ENCODE measurements at places on chromosomes 12 and 14.

GRCh38 chr12:94184995-94185719 is 36.8 kb downstream of the PLXNC1 start:
- no peak for DNase-seq

GRCh38 chr12:119772431-119772830 is 104.5 kb downstream of the PRKAB1 start:
- DNase-seq = no peak

- no peak for DNase-seq
These were observed 33.5 kb downstream of the SMCO2 start for GRCh38 chr12:27480016-27480415.

DNA sequence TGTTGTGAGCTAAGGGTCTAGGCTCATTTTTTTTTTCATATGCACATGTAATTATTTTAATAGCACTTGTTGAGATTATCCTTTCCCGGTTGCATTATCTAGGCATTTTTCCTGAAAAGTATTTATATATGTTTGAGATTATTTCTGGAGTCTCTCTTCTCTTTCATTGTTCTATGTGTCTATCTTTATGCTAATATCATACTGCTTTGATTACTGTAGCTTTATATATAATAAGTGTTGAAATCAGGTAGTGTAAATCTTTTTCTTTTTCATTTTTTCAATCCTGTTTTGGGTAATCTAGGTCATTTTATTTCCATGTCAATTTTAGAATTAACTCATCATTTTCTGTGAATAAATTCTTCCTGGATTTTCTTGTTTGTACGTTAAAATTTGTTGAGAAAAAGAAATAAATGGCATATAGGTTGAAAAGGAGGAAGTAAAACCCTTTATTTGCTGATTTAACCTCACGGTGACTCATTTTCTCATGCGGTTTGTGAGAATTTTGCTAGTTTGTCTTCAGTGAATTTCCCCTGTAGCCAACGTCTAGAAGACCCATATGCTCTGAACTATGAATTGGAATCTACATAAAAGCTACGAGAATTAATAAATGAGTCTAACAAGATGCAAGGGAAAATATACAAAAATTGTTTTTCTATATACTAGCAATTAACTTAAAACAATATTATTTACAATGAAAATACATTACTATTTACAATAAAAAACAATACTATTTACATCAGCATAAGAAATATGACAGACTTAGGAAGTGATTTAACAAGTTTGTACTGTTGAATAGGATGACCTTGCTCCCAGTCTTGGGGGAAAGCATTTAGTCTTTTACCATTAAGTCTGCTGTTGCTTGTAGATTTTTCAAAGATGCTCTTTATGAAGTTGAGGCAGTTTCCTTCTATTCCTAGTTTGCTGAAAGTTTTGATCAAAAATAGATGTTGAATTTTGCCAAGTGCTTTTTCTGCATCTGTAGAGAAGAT is 105.0 kb downstream of the SNAPC1 start:
- no peak for DNase-seq

DNA sequence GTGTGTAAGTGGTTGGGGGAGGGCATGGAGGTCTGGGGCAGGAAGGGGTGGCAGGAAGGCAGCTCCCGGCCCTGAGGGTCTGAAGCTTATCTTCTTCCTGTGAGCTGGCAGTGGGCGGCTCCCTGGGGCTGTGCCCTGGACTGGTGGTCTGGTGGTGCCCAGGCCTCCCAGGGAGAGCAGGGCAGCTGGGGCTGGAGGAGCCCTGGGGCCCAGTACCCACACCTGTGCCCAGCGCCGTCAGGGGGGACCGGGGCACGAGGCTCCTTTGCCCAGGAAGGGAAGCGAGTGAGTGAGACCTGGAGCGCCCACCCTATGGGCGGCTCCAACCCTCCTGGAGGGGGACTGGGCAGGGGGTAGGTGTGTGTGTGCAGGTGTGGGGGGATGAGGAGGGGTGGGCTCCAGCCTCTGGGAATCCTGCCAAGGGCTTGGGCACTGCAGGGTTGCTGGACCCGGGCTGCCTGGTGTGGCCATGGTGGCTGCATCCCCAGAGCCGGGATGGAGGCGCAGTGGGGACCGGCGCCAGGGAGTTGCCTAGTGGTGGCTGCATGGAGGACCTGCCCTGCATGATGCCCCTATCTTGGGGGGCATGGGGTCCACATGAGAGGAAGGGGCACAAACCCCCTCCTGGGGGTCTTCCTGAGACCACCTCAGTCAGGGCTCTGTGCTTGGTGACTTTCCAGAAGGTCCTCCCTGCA is 353.6 kb downstream of the TMEM121 start:
- DNase-seq = no peak

GRCh38 chr14:64772397-64772950 is 68.2 kb downstream of the PLEKHG3 start:
- no peak for DNase-seq

DNA sequence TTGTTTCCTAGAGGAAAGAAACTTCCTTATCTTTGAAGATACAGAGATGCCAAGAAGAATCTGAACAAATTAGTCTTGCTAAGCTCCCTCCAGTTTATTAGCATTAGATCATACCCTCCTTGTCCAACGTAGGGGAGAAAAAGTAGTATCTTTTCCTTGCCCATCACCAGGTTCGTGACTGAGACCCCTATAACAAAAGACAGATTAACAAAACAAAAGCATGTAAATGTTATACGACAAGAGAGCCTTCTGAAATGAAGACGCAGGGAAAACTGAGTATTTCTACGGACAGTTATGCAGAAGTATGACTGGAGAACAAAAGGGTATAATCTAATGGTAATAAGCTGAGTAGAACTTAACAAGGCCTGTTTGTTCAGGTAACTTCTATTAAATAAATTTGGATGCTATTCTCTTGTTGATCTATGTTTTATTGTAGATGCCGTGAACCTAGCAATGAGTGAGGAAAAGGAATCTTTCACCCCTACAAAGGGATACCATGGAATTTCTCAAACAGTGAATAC is 2.9 kb upstream of the CLEC7A start:
- DNase-seq = no peak

DNA sequence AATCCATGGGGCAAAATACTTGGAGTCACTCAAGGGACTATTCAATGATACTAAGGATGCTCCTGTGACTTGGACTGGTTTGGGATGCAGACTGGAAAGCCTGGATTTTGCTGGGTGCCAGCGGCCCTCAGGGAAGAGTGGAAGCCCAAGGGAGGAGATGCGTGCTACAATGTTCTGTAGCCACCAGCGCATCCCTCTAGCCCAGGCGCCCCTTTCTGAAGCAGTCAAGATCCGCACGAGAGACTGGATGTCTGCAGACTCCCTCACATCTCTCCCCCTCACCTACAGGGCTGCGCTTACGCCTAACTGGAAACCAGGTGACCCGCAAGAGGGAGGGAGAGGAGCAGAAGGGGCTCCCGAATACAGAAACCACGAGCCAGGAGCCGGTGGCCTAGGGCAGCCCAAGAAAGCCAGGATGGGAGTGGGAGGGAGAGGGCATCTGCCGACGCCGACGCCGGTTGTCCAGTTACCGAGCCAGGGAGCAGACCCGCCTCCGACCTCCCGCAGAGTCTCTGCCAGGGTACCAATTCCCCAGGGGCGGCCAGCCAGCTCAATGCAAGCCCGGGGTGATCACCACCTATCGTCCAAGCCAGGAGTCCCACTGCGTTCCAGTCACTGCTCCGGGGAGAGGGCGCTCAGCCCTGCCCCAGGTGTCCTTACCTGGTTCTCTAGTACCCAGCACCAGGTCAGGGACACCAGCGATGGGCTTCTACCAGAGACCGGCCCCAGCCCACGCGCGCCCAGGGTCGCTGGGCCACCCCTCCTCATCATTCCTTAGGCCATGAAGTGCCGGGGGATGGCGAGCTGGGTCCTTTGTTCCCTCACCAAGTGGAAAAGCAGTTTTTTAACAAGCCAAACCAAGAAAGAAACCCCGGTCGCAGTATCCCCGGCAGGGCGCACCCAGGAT is 1.2 kb downstream of the NTN4 start:
- DNase-seq = no peak

GRCh38 chr12:104672501-104673265 is 215.9 kb downstream of the CHST11 start:
- no peak for DNase-seq

DNA sequence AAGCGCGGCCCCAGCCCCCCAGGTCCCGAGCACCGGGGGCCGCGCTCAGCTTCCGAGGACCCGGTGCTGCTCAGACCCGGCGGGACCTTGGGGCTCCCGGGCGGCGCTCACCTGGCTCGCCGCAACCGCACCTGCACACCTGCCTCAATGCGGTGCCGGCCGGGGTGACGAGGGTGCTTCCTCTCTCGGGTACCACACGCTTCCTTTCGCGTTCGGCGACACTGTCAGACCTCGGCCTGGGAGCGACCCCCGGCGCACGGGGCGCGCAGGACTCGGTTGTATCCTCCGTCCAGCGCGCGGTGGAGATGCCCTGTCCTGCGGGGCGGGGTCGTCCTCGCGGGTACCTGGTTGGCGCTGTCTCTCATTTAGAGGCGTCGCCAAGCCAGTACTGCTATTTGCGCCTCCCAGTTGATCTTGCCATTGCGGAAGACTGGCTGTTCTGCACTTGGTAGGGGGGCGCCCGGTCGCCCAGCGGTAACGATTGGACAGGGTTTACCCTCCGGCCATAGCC is 718 bp downstream of the PACS2 start:
- peak; percentile 20 for DNase-seq

- DNase-seq = no peak
These were observed 100.2 kb upstream of the ALX1 start for GRCh38 chr12:85179680-85180270.

DNA sequence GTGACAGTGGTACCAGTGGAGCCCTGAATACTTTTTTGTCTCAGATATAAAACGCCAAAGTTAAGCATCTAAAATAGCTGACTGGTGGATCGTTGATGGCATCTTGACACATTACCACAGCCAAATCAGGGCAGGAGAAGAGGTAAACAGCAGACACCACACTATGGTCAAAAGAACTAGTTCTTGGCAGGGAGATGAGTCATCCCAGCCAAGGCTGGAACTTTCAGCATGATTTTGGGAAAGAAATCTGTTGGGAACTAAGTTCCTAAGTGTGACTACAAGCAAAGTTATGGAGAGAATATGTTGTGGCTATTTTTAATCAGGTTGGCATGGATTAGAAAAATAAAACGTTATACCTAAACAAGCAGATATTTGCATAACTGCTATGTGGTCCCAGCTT is 36.9 kb downstream of the LGR5 start:
- no peak for DNase-seq

DNA sequence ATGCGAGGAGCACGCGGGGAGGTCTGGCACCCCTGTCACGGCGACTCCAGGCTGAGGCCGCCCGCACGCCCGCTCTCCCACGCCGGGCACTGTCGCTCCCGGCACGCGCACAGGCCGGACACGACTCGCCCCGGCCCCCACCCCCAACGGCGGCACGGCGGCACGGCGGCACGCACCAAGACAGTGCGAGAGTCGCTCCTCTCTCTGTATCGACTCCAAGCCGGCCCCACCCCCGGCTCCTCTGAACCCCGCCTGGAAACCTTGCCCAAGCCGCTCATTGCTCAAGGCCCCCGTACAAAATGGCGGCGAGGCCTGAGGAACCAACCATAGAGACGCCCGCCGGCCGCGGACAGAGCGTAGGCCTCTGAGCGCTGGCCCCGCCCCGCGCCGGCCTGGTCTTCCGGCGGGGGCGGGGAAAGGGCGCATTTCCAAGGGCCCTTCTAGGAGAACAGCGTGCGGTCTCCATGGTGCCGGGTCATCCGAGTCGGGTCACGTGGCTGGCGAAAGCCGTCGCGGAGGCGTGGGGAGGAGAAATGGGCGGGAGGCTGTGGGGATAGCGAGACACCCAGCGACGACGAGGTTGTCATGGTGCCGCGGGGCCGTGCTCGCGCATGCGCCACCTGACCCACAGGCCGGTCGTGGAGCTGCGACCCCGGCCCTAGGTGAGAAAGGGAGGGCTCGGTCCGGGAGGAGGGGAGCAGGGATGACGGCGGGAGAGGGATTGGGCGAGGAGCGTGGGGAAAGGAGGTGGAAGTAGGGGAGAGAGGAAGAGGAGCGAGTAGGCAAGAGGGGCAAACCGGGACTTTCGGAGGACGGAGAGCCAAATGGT is at the start of gene CIPC:
Gene CIPC (plus strand): TSS at position 559 of the 829 bp plus-strand sequence. CDS start 7,451 bp downstream, outside the sequence.
- DNase-seq = peak; percentile 99

- no peak for DNase-seq
These were observed 124.0 kb upstream of the NCOR2 start for GRCh38 chr12:124691429-124691828.

- peak; percentile 36 for DNase-seq
These were observed 677 bp downstream of the ATP2A2 start for GRCh38 chr12:110281549-110282299.

DNA sequence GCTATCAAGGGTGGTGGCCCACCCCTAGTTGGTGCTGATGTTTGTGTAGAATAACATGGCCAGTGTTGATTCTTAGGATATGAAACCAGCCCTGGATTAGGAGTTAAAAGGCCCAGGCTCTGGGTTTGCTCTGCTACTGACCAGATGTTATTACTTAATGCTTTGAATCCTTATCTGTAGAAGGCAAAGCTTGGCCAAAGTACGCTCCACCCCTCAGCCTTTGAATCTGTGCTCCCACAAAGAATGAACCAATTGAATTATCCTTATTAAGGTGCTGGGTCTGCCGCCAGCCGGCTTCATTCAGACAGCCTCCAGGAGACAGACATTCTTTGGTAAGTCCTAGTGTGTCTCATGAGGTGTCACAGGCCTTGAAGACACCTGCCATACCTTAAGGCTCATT is 41.8 kb downstream of the AKAP3 start:
- no peak for DNase-seq

DNA sequence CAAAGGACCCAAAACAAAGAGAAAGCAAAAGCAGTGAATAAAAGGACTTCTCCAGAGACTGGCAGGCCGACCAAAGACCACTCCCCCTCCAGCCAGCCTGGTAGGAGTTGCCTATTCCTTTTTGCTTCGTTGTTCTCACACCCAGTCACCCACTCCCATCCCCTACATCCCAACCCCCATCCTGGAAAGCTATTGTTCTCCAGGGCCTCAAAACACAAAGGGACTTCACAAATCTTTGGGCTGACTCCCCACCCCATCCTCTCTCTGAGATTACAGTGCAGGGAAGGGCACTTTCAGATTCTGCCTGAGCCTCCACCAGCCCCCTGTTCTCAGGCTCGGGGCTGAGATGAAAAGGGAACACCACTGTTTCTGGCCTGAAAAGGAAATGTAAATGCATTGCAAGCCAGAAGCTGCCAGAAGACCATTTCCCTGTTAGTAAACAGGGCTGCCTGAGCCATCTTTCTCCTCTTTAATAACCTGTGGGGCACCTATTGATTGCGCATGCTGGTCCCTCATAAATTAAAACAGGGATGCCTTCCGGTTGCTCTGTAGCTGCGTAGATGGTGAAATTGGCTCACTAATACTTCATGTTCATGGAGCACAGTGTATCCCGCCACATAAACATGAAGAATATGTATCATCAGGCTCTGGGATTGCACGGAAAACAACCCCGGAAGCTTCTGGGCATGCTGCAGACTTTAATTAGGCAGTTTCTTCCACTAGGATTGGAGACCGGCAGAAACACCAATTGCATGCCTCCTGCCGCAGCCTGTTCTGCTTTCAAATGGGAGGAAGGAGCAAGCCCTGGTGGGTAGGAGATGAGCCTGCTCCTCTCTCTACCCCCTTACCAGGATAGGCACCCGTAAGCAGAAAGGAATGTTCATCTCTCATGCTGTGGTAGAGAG is 130.3 kb upstream of the FUT8 start:
- no peak for DNase-seq

GRCh38 chr12:128078301-128078971 is 188.5 kb upstream of the TMEM132C start:
- no peak for DNase-seq

- DNase-seq = no peak
These were observed 233.4 kb downstream of the IPO8 start for GRCh38 chr12:30462249-30462648.

Measured in activated T-helper 9 cell treated with anti-CD3 and anti-CD28 coated beads, Interleukin-2, amount 50 U/mL, for 16 hours (primary cell).